ENCODE measurements at places on chromosomes 1 and 21.

- DNase-seq: no peak
These were observed 40.0 kb upstream of the RHOU start for GRCh38 chr1:228695015-228695955.

DNA sequence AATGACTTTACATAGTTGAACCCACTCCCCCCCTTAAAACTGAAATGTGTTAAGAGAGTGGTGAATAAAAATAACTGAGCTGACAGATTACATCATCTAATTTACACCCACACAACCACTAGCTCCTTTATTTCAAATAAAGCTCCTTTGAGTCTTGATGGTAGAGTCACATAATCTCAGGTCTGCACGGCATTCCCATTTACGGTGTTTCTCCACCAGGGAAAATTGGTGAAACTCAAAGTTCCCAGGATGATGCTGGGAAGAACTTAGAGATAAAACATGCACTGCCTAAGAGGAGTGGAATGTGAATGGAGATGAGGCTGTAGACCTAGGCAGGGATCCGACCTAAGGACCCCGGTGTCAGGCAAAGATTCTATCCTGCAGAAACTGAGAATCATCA is 727.8 kb upstream of the ADAMTS5 start:
- no peak for DNase-seq

DNA sequence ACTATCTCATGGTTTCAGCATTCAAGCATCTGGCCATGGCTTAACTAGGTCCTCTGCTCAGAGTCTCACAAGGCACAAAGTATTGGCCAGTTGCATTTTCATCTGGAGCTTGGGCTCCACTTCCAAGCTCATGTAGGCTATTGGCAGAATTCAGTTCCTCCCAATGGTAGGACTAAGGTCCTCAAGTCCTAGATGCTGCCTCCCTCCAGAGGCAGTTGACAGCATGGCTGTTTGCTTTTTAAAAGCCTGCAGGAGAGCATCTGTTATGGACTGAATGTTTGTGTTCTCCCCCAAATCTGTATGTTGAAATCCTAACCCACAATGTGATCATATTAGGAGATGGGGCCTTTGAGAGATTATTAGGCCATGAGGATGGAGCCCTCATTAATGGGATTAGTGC is 38.0 kb upstream of the HLX start:
- no peak for DNase-seq

DNA sequence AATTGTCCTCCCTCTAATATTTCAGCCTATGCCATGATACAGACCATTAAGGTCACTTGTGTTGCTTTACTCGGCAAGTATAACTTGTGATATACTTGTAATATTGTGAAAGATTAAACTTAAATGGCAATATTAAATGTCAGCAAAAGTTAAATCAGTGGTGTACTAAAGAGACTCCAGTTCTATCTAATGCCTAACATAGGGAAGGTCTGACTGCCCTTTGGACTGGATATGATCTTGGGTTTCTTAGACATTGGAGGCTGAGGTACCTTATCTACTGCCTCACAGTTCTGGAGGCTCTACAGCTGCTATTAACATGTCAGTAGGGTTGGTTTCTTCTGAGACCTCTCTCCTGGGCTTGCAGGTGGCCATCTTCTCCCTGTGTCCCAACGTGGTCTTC is 89.9 kb downstream of the MT1HL1 start:
- no peak for DNase-seq

DNA sequence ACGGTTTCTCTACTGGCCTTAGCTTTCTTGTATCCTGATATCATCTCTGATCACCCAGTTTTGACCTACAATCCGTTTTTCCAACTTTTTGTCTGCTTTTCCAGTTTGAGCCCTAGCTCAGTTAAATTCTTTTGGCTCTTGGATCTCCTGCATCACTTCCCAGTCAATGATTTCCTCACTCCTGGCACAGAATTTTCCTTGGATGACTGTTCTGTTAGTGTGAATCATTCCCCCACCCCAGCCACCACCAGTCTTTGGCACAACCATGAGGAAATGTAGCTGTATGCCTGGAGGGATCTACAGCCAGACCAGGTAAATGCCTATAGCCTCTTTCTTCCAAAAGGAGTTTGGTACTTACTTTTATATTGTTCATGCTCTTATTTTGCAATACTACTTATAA is 187.2 kb upstream of the PTGFR start:
- no peak for DNase-seq

GRCh38 chr1:1141244-1141910 is 25.5 kb upstream of the C1orf159 start:
- no peak for DNase-seq

DNA sequence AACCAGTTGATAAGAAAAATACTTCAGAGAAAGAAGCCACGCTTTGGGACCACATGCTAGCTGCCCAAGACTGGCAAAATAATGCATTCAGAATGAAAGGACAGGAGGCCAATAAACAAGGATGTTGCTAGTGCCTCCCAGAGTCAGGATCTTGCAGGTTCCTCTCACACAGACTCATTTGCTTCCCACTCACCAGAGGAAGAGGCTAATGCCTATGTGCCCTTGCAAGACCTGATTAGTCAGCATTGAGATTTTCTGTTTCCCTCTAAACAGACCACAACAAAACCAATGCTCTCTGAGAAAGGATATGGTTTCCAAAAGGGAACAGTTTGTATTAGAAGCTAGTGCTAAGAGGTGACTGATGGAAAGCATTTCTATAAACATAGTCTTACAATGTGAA is 85.7 kb downstream of the NRDC start:
- DNase-seq: no peak

DNA sequence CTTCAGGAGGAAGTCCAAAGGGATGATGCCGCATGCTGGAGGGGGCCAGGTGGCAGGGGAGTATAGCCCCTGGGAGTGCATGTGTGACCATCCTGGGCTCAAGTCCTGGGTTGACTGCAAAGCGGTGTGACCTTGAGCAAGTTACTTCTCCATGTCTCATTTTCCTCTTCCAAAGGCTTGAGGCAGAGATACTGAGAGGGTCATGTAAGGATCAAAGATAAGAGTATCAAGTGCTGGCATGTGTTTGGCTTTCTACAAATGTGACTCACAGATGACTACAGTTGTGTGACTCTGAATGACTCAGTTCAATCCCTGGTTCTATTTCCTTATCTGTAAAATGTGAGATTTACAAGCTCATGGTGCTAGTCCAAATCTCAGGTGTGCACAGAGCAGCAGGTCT is 26.1 kb downstream of the PROK1 start:
- no peak for DNase-seq

DNA sequence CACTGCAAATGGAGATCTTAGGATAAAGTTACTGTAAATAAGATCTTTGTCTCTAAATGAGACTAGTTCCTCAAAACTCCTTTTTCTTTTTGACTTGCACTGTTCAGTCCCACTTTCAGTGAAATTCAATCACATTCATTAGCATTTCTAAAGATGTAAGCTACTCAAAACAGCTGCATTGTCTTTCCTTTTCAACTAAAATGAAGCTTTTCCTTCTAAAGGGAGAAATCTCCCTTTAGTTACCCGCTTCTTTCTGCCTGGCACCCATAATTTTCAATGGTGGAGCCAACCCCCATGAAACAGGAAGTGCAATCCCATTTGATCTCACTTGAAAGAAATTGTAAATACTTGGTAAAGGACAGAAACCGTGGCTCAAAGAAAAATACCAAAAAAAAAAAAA is 387.4 kb upstream of the PKN2 start:
- DNase-seq: no peak

- DNase-seq: no peak
These were observed 39.6 kb upstream of the DNASE2B start for GRCh38 chr1:84358695-84359094.

GRCh38 chr1:26418865-26419349 is 8.3 kb downstream of the LIN28A start:
- DNase-seq: no peak

DNA sequence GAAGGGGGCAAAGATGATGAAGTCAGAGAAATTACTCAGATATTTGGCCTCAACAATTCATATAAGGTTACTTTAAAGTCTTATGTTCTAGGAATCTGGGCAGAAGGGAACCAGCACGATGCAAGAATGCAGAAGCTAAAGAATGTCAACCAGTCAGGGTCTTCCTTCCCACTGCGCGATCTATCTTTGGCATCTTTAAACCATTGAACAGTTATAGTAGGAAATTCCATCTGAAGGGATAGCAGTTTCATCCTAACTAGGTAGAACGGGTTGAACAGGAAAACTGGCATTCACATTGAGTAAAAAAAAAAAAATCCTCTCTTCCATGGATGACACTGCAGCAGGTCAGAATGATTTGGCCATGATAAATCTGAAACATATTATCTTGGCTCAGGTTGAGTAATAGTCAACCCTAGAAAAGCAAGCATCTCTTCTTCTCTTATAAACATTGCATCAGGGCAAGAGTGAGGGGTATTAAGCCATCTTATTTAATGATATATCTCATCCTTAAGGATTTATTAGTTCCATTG is 6.3 kb downstream of the CRCT1 start:
- no peak for DNase-seq

GRCh38 chr1:247528812-247529474 is 7.3 kb downstream of the OR2C3 start:
- no peak for DNase-seq

GRCh38 chr21:43721206-43721605 is 2.3 kb downstream of the PDXK start:
- no peak for DNase-seq

DNA sequence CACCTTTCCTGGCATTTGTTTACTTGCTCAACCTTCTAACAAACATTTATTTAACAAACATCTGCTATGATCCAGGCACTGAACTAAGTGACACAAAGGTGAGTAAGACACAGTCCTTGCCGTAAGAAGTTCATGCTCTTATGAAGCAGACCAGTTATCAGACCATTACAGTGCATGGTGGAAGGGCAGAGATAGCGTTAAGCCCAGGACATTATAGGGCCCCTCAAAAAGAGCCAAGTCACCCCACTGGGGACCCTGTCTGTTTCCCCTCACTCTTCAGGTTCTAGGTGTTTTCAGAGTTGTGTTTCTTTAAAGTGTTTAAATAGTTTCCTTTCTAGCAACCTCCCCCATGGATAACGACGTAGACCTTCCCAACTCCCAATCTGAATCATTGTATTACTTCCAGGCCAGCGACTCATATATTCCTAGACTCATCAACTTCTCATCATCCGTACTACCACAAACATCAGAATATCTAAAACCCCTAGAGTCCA is 39.3 kb downstream of the TCP10L start:
- no peak for DNase-seq

GRCh38 chr1:17883136-17883535 is 128.0 kb downstream of the ACTL8 start:
- no peak for DNase-seq

DNA sequence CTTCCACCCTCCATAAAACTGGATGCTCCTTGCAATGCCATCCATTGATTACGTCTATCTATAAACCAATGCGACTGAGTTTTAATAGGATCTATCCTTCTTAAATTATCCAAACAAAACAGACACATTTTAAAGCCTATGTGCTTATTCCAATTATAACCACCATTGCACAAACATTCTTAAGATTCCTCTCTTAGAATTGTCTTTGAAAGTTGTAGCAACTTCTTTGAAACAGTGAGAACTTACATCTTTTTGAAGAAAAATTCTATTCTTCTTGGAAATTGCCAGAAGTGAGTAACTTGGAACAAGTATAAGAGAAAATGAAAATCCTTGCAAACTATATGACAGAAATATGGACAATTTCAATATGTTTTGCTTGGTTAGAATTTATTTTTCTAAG is at the start of gene KRTAP26-1:
KRTAP26-1 (minus strand) TSS at position 101 of the 400 bp plus-strand sequence. CDS start 280 bp downstream, outside the sequence.
- DNase-seq: no peak

- no peak for DNase-seq
These were observed 61.9 kb downstream of the UBE2T start for GRCh38 chr1:202279806-202280205.

DNA sequence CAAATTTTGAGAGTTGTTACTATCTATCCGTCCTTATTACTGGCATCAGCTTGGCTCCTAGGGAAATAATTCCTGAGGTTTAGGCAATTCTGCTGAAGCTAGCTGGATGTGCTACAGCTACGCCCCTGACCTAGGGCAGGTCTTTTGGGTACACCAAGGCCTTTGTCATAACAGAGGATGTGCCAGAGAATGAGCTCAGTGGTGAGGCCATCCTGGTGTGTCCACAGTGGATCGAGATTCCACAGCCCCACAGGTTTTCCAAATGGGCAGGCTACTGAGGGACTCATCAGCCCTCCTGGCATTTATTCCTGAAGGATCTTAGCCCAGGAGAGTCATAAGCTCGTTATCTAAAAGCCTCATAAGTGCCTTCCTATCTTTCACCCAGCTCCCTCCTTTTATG is 475.2 kb upstream of the USP24 start:
- no peak for DNase-seq

DNA sequence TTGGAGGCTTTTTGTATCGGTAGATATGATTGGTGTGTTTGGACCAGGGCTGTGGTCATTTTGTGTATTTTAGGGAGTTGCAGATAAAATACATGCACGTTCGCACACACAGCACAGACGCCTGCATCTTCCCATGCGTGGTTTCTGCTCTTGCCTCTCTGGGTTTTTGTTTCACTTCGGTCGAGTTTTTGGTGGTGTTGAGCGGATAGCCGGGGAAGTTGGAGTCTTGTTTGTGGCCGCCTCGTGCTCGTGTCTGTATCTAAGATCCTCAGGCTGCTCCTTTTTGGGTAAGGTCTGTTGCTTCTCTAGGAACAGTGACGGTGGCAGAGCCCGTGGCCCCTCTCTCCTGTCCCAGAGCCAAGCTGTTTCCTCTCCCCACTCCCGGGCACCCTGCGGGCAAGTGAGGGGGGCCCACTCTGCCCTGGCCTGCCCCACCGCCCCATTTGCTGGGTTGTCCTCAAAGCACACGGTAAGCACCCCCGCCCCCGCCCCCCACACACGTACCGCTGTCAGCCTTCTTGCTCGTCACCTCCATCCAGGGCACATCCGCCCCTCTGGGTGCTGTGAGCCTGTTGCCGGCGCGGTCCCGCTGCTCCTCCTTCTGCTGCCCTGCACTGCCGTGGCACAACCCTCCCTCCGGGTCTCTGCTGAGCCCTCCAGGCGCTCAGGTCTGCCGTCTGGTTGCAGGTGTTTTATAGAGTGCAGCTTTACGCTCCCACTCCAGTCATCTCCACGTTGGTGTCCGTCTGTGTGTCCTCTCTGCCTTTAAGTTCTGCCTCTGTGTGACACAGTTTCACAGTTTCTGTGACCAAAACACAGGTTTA is 51.9 kb downstream of the AGPAT3 start:
- DNase-seq: peak; percentile 45

DNA sequence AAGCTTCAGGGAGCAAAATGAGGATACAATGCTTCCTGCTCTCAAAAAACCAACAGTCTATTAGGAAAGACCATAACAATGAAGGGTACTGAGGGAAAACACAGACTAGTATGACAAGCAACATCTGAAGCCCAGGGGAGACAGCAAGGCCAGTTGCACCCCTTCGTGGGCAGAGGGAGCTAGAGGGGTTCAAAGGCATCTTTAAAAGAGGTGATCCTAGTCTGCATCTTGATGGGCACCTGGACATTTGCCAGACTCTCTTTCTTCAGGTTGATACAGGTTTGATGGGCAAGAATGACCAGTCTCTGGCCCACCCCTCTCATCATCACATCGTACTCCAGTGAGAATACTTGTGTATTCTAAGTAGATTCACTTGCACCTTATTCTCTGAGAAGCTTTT is 177.7 kb downstream of the VAV3 start:
- no peak for DNase-seq

GRCh38 chr1:50048791-50049190 is 25.0 kb upstream of the AGBL4 start:
- no peak for DNase-seq

- peak; percentile 12 for DNase-seq
These were observed 102.8 kb downstream of the CASZ1 start for GRCh38 chr1:10693497-10694273.

- no peak for DNase-seq
These were observed 823 bp downstream of the ENAH start for GRCh38 chr1:225651872-225652728.
